H4 (cell line): ENCODE measurements at places on chromosomes 3 and 15. TPM values are rescaled to one million over a fixed set of nuclear protein-coding genes. Genes with fewer than 3 reads are reported as not detected.

GALNT15 gene
- total RNA-seq = not detected in 2 replicates

TMCO5A gene
- total RNA-seq = 0.10 TPM in 1 of 2 replicates, not detected in the other

CCK gene
- total RNA-seq = not detected in 2 replicates

DOCK3 gene
- total RNA-seq = 0.02 and 0.12 TPM in 2 replicates

PAK6 gene
- 2.4 TPM in 1 of 2 replicates, not detected in the other for total RNA-seq

KNG1 gene
- not detected in 2 replicates for total RNA-seq

AADACL2 gene
- total RNA-seq = not detected in 2 replicates
